ENCODE measurements at places on chromosomes 12 and 14. TPM values are rescaled to one million over a fixed set of nuclear protein-coding genes. Genes with fewer than 3 reads are reported as not detected.

The KLHL33 gene
- under 0.01 TPM for total RNA-seq

The PLEKHD1 gene
- not detected for total RNA-seq

The RHOJ gene
- 58.0 TPM for total RNA-seq

The ESRRB gene
- not detected for total RNA-seq

The PDE3A gene
- total RNA-seq, result 2.0 TPM

The NGB gene
- total RNA-seq, result not detected

The AREL1 gene
- total RNA-seq, result 27.4 TPM

The OLR1 gene
- not detected for total RNA-seq

The DNAJC22 gene
- 0.87 TPM for total RNA-seq

The TAC3 gene
- total RNA-seq, result not detected

The SLC25A47 gene
- total RNA-seq, result not detected

The AGAP2 gene
- total RNA-seq, result 0.20 TPM

The FGF6 gene
- total RNA-seq, result not detected

The APOF gene
- not detected for total RNA-seq

The IFI27 gene
- total RNA-seq, result 78.0 TPM

The HPD gene
- total RNA-seq, result not detected

The CLECL1 gene
- total RNA-seq, result not detected

The KRT81 gene
- not detected for total RNA-seq

The SERPINA9 gene
- not detected for total RNA-seq
